ENCODE measurements at places on chromosomes 12 and 14.

GRCh38 chr14:74946659-74947281, 8.6 kb downstream of the PGF start:
- no peak for DNase-seq

DNA sequence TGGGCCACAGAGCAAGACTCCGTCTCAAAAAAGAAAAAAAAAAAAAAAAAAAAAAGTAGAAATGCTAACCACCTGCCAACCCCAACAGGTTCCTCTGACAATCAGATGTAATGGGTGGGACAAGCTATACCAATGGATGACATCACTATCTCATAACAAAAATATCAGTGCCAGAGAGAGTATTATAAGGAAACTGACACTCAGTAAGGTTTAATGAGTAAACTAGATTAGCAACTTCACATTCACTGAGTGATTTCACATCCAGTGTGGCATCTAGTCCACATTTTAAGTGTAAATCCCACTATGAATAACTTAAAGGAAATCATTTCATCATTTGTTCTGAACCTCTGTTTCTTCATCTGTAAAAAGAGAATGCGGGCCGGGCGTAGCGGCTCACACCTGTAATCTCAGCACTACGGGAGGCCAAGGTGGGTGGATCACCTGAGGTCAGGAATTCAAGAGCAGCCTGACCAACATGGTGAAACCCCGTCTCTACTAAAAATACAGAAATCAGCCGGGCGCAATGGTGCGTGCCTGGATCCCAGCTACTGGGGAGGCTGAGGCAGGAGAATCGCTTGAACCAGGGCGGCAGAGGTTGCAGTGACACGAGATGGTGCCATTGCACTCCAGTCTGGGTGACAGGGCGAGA, 1.8 kb downstream of the SART3 start:
- DNase-seq = no peak

DNA sequence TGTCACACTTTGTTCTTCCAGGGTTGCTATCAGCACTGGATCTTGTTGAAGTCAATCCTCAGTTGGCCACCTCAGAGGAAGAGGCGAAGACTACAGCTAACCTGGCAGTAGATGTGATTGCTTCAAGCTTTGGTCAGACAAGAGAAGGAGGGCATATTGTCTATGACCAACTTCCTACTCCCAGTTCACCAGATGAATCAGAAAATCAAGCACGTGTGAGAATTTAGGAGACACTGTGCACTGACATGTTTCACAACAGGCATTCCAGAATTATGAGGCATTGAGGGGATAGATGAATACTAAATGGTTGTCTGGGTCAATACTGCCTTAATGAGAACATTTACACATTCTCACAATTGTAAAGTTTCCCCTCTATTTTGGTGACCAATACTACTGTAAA, 23.7 kb downstream of the VTI1B start:
- DNase-seq = no peak

GRCh38 chr12:27018037-27018436, 3.9 kb upstream of the TM7SF3 start:
- DNase-seq = no peak

DNA sequence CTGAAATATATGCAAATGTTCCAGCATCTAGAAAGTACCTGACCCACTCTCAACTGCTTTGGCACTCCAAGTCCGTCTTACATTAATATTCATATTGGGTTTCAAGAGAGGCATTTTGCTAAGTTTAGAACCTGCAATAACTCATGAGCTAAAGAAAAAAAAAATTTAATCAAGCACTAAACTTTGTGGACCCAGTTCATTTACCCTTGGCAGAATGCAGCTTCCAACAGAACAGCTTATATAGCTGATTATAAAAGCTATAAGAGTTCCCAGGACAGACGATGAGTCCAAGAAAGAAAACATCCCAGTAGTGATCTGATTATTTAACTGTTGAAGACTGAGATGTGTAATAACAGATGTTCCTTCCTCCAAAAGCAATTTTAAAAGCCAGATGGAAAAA, 592.0 kb downstream of the KCNH5 start:
- no peak for DNase-seq

GRCh38 chr12:116594325-116595038, 35.3 kb downstream of the MAP1LC3B2 start:
- DNase-seq = no peak

GRCh38 chr14:93037351-93037750, 78.4 kb downstream of the ITPK1 start:
- no peak for DNase-seq

GRCh38 chr12:23950775-23951451, 1.4 kb upstream of the SOX5 start:
- DNase-seq = no peak

- no peak for DNase-seq
Observed at GRCh38 chr12:47848853-47849252, 29.1 kb upstream of the HDAC7 start.

- DNase-seq = no peak
Observed at GRCh38 chr14:32078858-32079216, 1.7 kb downstream of the ARHGAP5 start.

GRCh38 chr12:2295941-2296461, 243.2 kb downstream of the CACNA1C start:
- no peak for DNase-seq

All from NCI-H187 (cell line).